ENCODE measurements at places on chromosomes 4 and X. TPM values are rescaled to one million over a fixed set of nuclear protein-coding genes. Genes with fewer than 3 reads are reported as not detected.

The CCKAR gene
- total RNA-seq = not detected

DNA sequence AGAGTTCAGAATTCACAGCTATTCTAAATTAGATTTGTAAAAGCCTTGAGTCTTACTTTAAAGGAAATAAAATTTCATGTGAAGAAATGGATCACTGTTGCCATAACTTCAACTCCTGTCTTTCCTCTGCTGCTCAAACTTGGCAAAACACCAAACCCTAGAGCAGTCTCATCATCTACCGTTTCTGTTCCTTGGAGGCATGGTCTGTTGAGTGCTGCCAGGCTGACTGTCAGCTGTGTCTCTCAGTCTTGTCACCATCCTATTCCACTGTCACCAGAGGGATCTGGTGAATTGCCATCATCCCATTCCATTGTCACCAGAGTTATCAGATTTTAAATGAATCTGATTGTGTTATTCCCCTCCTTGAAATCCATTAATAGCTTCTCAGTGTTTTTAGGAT lies 55.6 kb downstream of the STIM2 start:
- DNase-seq = no peak

DNA sequence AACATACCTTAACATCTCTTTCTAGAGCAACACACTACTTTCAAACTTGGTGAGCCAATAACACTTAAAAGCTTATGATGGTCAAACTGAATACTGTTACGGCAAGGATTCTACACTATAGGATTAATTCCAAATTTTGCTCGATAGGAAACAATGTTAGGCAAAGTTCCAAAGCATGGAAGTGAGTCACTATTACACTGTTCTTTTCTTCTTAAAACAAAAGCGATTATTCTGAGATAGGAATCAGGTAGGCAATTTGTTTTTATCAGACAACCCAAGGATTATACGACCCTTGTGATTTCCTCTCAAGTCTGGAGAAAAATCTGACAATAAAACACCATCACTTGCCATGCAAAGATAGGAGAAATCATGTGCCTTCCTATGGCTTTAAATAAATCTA lies 81.5 kb downstream of the HUWE1 start:
- no peak for DNase-seq

DNA sequence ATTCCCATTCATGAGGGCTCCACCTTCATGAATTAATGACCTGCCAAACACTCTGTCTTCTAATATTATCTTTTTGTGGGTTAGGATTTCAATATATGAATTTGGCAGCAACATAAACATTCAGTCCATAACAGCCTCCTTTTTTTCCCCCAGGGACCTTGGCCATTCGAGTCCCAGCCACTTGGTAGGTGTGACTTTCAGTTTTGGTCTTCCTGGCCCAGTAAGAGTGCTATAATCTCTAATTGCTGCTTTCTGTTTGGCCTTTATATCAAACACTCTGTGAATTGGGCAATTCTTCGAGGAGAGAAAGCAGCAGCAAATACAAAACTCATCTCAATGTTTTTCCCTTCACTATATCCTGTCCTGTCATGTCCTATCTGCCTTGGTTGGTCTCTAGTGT lies 12.4 kb upstream of the RADX start:
- no peak for DNase-seq

The FGF13 gene
- total RNA-seq = 81.1 TPM

The PLP1 gene
- 265 TPM for total RNA-seq

The ESX1 gene
- total RNA-seq = not detected

The SFRP2 gene
- 203 TPM for total RNA-seq

GRCh38 chr4:150720973-150721518 lies 139.1 kb downstream of the MAB21L2 start:
- no peak for DNase-seq

GRCh38 chr4:112411781-112412550 lies 104.0 kb downstream of the NEUROG2 start:
- DNase-seq = no peak

The TBC1D9 gene
- total RNA-seq = 15.9 TPM

Data from neural crest cell (in vitro differentiated cells).